Stimulated activated CD8-positive, alpha-beta memory T cell treated with anti-CD3 and anti-CD28 coated beads, Interleukin-15, amount 100 ng/mL, for 1 hour (primary cell): ENCODE measurements at places on chromosomes 12 and 14.

DNA sequence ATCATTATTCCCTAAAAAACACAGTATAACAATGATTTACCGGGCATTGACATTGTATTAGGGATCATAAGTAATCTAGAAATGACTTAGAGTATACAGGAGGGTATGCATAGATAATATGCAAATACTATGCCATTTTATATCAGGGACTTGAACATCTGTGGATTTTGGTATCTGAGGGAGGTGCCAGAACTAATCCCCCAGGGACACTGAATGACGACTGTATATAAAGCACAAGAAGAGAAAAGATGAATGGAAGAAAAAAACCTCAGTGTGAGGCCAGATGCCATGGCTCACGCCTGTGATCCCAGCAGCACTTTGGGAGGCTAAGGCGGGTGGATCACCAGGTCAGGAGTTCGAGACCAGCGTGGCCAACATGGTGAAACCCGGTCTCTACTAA, 25.5 kb upstream of the COX6A1 start:
- no peak for DNase-seq

DNA sequence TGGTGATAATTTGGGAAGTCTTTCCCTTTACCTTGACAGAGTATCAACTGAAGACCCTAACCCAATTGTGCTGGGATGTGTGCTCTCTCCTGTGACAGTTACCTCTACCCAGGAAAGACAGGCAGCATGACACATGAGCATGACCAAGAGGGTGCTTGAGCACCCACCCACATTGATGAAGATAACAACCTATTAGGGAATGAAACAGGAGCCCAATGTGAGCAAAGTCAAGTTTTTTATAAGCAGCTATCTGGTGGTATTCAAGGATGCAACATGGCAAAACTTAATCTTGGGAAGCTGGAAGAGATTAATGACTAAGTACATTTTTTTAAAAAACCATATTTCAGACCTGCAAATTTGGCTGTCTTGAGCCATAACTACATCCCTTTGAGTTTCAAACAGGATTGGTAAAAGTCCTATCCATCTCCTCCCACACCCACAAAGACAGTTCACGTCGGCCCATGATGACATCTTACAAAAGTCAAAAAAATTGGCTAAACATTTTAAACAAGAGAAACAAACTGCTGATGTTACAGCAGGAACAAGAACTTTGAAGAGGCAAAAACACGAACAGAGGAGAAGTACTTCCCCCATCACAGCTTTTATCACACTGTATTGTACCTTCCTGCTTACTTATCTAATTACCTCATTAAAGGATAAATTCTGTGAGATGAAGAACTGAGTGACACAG, 60.3 kb downstream of the MED13L start:
- DNase-seq = no peak

GRCh38 chr14:92595267-92595666, 81.7 kb downstream of the RIN3 start:
- no peak for DNase-seq

- no peak for DNase-seq
Measured at GRCh38 chr14:103696466-103697071, 18.7 kb downstream of the XRCC3 start.

- no peak for DNase-seq
Measured at GRCh38 chr12:11813438-11813813, 164.0 kb downstream of the ETV6 start.

GRCh38 chr12:53856132-53856531, 82.5 kb upstream of the HOXC13 start:
- DNase-seq = no peak

- DNase-seq = no peak
Measured at GRCh38 chr12:85357609-85358008, 77.6 kb downstream of the ALX1 start.

- DNase-seq = no peak
Measured at GRCh38 chr12:124096869-124097434, 123.9 kb downstream of the ZNF664 start.

GRCh38 chr14:51236314-51236713, 3.7 kb upstream of the TMX1 start:
- DNase-seq = no peak

DNA sequence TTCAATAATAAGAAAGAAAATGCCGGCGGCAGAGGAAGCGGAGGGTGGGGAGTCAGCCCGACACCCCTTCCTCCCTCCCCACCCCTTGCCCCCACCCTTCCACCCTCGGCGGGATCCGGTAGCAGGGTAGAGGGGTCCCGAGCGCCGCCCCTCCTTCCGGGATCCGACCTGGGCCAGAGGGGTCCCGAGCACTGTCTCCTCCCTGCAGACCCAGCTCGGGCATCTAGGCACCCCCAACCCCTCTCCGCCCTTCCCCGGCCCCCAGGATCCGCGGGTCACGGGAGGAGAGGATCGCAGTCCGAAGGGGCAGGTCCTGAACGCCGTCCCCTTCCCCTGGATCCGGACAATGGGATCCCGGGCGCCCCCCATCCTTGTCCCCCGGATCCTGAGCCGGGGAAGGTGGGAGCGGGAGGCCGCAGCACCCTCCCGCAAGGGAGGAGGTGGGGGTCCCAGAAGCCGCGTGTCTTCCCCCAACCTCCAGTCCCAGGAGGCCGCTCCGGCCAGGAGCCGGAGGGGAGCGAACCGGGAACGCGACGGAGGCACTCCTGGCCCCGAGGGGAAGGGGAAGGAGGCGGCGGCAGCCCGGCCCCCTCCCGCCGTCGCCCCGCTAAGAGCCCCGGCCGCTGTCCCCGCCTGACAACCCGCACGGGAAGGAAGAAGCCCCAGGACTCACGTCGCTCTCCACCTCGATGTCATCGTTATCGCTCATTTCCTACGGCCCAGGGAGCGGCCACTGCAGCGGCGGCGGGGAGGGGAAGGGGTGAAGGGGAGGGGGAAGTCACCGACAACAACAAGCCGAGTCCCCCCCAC, 481 bp downstream of the MAX start:
- DNase-seq = peak; percentile 14

DNA sequence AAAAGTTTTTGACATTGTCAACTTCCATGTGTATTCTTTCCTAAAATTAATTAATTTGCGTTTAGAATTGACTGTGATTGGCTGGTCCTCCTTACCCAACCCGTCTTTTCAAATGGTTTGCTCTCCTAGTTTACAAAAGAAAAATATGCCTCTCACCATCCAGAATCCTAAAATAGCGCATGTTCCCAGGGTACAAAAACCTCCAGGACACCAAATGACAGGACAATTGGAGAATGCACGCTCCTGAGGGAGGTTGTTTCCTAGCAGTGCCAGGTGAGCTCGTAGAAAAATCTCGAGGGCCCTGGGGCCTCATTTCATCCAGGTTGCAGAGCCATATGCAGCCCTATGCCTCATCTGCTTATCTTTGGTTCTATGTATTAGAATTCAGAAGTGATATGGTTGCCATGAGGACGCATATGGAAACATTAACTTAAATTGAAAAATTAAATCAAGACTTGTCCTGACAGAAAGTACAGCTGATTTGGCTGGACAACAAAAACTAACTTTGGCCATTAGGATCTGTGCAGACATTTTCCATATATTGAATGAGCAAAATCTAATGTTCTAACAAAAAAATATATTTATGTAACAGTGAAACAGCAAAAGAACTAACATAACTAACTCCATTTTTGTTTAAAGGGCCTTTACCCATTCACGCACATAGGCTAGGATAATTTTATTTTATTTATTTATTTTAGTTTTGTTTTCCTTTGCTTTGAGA, 28.2 kb upstream of the EGLN3 start:
- DNase-seq = no peak

- DNase-seq = no peak
Measured at GRCh38 chr12:2876431-2877046, 435 bp downstream of the FOXM1 start.

DNA sequence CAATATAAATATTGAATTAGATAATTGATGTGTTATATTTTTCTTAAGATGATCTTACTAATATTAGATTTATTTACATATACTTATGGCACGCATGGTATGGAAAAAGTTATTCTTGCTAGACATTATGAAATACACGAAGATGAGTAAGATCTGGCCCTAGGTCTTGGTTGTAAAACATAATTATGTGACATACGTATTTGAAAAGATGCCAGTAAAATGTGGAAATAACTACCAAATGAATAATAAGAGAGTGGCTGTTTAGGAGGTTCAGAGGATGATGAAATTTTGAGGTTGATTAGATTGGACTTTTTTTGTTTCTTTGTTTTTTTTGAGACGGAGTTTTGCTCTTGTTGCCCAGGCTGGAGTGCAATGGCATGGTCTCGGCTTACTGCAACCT, 41.3 kb downstream of the FANCM start:
- DNase-seq = no peak

DNA sequence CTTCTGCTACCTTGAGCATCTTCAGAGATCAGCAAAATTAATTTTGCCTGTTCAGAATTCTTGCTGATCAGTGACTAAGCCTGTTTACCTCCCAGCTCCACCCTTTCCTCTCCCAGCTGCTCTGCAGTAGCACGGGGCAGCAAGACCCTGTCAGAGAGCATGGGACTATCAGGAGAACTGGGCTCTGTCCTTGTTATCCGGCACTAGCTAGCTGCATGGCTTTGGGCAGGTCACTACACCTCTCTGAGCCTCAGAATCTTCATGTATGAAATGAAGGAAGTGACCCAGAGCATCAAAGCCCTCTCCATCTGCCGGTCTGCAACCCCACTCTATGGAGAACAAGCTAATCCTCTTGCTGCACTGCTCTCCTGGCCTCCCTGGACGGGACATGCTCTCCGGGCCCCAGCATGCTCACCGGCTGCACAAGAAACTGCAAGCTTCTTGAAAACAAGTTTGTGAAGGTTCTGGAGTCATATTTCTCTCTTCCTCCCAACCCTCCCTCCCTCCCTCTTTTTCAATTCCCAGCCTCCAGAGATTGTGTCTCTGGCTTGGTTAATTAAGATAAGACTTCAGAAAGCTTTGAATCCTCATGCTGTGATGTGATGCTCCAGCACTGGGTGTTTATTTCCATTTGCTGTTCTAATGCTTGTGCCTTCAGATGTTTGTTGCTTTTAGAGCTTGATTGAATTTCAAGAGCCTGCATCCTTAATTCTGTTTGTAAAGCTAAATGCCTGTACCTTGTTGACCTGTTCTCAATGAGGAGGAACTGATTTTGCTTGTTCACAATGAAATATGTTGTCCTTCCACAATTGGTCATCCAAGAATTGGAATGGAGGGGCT, 101.1 kb downstream of the CRACR2A start:
- DNase-seq = no peak

DNA sequence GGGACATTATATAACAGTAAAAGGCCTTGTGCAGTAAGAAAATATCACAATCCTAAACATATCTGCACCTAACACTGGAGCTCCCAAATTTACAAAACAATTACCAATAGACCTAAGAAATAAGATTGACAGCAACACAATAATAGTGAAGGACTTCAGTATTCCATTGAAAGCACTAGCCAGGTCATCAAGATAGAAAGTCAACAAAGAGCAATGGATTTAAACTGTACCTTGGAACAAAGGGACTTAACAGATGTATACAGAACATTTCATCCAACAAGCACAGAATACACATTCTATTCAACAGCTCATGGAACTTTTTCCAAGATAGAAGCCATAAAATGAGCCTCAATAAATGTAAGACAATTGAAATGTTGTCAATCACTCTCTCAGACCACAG, 209.5 kb upstream of the ARHGAP5 start:
- DNase-seq = no peak

- peak; percentile 21 for DNase-seq
Measured at GRCh38 chr14:103748534-103748857, 32.9 kb downstream of the ZFYVE21 start.

DNA sequence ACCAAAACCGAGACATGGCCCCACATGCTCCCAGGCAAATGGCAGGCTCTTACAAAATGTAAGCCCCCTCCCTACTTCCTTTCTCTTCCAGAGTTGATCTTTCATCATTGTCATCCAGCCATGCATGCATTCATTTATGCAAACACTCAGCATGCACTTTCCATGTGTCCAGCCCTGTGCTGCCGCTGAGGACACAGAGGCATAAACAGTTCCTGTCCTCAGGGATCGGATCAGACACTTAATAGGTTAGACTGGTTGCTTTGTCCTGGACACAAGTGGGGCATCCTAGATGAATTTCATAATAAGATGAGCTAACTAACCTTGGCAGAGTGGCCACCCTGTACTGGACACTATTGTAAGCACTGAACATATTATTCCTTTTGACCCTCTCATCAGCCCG, 23.1 kb downstream of the PRIMA1 start:
- DNase-seq = no peak

DNA sequence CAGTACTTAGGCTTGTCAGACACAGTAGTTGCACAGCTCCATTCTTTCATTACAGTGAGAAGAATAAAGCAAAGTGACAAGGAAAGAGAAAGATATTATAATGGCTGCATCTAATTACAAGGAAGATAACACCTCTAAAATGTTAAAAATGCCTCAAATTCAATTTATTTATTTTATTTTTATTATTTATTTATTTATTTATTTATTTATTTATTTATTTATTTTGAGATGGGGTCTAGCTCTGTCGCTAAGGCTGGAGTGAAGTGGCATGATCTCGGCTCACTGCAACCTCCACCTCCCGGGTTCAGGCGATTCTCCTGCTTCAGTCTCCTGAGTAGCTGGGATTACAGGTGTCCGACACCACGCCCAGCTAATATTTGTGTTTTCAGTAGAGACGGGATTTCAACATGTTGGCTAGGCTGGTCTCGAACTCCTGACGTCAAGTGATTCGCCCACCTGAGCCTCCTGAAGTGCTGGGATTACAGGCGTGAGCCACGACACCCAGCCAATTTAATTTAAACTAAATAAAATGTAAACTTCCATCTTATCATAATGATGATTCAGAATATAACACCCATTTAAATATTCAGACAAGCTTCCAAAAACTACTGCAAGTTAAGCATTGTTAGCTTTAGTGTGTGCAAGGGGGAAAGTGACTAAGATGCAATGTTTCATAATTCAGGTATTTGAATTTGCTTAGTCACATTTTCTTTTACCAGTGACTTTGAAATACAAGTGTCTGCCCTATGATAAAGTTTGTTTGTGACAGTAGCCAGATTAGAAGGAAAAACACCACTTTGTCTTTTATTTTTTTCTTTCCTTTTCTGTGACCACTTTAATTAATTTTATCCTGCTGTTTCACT, 2.4 kb upstream of the CFAP54 start:
- no peak for DNase-seq

GRCh38 chr12:12586879-12587675, 24.4 kb upstream of the DUSP16 start:
- no peak for DNase-seq

GRCh38 chr12:74365178-74365964, 172.3 kb upstream of the ATXN7L3B start:
- DNase-seq = no peak
